ENCODE measurements at places on chromosomes 2 and 18. TPM values are rescaled to one million over a fixed set of nuclear protein-coding genes. Genes with fewer than 3 reads are reported as not detected.

The CAB39 gene
- 44.8 TPM for total RNA-seq

The AP1S3 gene
- total RNA-seq = 0.71 TPM

The APOB gene
- not detected for total RNA-seq

The IL36RN gene
- total RNA-seq = not detected

The GMPPA gene
- total RNA-seq = 13.3 TPM

The ANKRD53 gene
- 0.42 TPM for total RNA-seq

The COL4A3 gene
- not detected for total RNA-seq

The PAIP2B gene
- total RNA-seq = 2.5 TPM

- no peak for DNase-seq
Measured at GRCh38 chr2:6926071-6926732, 9.0 kb downstream of the RNF144A start.

- DNase-seq = no peak
Measured at GRCh38 chr2:211162911-211163310, 606.5 kb downstream of the CPS1 start.

DNA sequence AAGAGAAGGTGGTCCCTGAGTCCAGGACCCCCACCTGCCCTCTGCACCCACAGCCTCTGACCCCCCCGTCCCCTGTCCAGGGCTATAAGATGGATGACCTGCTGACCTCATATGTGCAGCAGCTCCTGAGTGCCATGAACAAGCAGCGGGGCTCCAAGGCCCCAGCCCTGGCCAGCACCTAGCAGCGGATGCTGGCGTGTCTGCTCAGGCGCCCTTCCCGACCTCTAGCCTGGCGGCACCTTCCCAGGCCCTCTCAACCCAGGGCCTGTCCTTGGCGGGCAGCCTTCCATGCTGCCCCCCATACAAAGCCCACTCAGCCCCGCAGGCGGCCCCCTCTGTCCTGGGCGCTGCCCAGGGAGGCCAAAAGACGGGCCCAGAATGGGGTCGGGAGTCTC lies 8.7 kb upstream of the GPR17 start:
- no peak for DNase-seq

DNA sequence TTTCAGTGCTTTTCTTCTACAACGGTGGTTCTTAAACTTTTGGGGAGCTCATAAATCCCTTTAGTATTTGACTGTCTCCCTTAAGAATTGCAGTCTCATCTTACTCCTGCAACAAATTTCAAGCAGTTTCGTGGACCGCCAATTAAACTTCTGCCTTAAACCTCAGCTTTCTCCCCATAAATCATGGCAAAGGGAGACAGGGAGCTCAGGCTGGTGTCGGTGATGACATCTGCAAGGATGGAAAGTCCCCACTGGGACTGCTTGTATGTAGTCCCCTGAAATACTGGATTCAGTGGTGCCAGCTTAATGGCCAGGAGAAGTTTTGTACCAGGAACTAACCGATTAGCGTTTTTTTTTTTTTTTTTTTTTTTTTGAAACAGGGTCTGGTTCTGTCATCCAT lies 148.7 kb upstream of the ITGA6 start:
- DNase-seq = no peak

DNA sequence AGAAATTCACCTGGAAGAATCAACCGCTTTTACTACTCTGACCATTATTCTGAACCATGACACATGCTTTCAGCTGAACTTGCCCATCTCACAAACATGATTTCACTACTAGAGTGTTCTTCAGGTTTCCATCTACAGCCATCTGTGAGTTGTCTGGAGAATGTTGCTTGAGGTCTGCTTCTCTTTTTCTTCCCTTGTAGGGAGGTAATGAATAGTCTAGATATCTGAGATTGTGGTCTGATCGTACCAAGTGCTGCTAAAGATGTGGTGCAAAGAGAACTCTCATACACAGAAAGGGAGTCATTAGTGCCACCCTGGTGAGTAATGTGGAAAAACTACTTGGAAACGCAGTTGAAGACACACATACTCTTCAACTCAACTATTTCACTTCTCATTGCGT lies 10.2 kb downstream of the SOWAHC start:
- no peak for DNase-seq

- no peak for DNase-seq
Measured at GRCh38 chr2:127637725-127638252, 8.2 kb upstream of the GPR17 start.

DNA sequence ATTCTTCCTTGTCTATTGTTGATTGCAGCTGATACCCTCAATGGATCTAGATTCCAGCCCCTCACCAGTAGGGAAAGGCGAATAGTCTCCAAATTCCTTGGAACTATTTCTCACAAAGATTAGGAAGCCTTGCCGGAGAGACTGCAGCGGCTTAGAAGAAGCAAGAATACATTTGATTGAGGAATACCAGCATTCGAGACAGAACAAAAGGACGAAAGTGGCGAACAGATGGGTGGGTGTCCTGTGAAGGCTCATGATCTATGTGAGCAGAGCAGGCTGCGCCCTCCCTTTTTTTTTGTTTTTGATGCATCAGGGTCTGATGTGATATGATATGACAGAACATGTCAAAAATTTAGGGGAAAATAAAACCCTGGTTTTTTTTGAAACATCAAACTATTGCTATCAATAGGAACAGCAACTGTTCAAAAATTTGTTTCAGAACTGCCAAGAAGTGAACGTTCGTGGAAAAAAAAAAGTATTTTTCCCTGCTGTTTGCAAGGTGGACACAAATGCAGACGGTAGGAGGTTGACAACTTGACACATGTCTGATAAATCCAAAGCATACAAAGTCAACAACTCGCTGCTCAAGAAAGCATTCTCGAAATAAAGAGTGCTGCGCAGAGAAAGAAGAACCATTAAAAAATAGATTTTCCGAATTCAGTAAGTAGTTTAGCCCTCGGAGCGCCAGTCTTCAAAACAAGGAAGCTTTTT lies 49.1 kb downstream of the PTGR3 start:
- DNase-seq = no peak

DNA sequence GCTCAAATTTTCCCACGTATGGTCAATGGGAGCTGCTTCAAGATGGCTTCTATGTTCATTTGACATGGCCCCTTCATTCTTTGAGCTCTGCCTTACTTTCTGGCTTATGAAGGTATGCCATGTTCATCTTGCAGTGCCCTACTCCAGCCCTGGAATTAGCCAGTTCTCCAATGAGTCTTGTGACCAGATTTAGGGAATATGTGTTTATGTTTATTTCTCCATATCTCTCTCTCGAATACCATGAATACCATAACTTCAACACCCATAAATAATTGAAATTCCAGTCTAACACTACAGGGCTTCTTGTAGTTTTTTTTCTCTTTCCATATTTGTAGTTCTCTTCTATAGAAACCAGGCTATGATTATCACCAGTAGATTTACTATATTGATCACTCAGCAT lies 39.7 kb downstream of the EPB41L5 start:
- no peak for DNase-seq

- no peak for DNase-seq
Measured at GRCh38 chr2:33064349-33064801, 117.6 kb downstream of the LTBP1 start.

GRCh38 chr18:79353267-79353666 lies 42.5 kb upstream of the NFATC1 start:
- DNase-seq = no peak

GRCh38 chr2:60551240-60552077 lies 2.0 kb downstream of the BCL11A start:
- DNase-seq = no peak

DNA sequence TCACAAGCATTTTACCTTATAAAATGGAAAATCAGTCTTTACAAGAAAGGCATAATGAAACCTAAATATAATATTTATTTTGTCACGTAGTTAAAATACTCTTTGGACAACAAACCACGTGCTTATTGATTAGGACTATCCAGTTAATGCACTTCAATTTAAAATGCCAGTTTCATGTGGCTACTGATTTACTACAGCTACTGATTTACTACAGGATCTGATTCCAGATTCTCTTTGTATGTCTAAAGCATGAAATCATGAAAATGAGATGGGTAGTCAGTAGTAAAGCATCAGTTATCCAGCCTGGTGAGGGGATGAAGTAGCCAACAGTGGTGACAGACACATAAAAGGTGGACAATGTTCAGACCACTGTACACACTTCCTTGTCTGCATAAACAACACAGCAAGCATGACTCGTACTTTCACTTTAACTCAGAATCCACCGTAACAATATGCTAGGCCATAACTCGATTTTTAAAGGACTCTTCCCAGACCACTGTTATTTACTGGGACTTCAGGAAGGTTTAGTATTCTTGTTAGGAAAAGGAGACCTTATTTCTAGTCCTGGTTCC lies 24.9 kb downstream of the ACAA2 start:
- no peak for DNase-seq

- DNase-seq = no peak
Measured at GRCh38 chr2:197107291-197108269, 181.1 kb upstream of the PGAP1 start.

- peak; percentile 88 for DNase-seq
Measured at GRCh38 chr2:173964565-173965371, 405 bp downstream of the SP3 start.

GRCh38 chr2:43186679-43187374 lies 39.6 kb downstream of the ZFP36L2 start:
- no peak for DNase-seq

- DNase-seq = no peak
Measured at GRCh38 chr2:64910972-64911433, 78.2 kb upstream of the SLC1A4 start.

DNA sequence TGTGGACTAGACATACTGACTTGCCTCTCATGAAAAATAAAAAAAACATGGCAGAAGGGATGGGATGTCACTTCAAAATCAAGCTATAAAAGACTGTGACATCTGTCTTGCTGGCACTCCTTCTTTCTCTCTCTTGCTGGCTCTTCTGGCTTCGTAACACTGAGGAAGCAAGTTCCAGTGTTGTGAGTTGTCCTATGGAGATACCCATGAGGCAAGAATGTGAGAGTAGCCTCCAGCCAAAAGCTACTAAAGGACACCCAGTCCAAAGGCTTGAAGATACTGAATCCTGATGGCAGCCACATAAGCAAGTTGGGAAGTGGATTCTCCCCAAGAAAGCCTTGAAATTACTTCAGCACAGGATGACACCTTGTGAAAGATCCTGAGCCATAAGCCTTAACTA lies 376.1 kb upstream of the TMEFF2 start:
- no peak for DNase-seq

DNA sequence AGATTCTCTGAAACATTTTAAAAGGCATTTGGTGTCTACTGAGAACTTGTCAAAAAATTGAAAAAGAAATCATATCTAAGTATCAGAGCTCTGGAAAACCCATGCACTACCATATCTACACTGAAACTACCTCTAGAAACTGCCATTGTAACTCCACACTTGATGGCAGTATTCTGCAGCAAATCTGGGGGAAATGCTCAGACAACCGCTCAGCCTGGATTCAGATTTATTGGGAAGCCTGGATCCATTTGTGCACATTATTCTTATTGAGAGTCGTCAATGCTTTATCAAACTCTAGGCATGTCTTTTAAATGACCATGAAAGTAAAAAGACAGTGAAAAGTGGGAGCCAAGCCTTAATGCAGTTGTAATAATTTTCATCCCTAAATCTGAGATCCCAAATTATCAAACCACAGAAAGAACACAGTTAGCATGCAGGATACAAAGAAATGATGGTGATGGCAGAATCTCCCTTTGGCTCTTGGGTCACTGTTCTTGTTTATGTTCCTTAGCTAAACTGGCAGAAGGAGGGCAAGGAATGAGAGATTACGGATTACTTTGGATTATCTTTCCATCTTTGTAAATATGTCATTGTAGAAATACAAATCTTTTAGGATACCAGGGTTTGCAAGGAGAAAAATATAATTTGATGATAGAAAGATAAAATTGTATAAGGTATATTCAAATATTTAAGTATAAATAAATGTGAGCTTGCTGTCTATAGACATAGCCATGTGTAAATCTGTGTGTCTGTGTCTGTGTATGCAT lies 512.1 kb upstream of the SYT4 start:
- no peak for DNase-seq

GRCh38 chr2:223079378-223079777 lies 27.4 kb downstream of the KCNE4 start:
- DNase-seq = no peak

GRCh38 chr18:23868136-23868785 lies 146.3 kb upstream of the TTC39C start:
- no peak for DNase-seq

DNA sequence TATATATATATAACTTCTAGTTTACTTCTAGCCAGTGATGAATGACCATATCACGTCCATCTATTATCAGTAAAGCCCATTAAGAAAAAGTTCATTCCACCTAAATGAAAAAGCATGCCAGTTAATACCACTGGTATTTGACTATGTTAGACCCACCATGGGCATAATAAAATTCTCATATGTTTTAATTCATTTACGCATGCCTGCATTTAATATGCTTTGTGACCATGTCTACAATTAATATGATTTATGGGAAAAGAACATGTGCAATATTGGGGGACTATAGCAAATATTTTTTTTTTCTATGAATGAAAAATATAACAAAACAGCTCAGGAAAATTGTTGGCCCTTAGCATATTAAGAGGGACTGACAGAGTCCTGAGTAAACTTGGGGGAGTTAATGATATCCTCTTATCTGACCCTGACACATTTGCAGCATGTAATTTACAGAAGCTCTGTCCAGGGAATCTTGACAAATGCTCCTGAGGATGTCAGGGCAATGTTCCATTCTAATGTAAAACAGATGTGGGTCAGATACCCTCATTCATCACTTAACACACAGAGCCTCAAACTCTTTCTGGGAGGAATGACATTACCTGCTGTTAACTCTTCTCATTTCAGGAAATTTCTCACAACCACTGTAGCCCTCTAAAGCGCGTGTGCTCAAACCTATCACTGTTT lies 90.6 kb downstream of the PAX3 start:
- no peak for DNase-seq

GRCh38 chr2:1430491-1430890 lies 17.2 kb downstream of the TPO start:
- DNase-seq = no peak

DNA sequence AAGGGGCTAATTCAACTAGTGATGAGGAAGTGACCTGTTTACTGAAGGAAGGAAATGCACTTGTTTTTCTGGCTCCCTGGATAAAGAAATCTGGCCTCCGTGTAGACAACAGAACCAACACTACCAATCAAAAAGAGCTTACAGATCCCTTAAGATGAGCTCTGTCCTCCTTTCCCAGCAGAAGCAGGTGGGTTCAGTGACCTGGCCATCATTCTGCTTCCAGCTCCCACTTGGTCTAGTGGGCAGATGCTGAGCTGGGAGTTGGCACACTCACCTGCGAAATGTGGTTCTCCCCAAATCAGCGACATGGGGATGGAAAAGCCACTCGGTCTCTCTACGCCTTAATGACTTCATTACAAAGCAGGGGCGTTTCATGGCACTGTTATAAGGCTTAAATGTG lies 132.6 kb downstream of the AFF3 start:
- no peak for DNase-seq

Measured in CD4-positive, alpha-beta T cell (primary cell).